Activated CD8-positive, alpha-beta memory T cell treated with anti-CD3 and anti-CD28 coated beads for 48 hours (primary cell): ENCODE measurements at places on chromosomes 12 and 14.

DNA sequence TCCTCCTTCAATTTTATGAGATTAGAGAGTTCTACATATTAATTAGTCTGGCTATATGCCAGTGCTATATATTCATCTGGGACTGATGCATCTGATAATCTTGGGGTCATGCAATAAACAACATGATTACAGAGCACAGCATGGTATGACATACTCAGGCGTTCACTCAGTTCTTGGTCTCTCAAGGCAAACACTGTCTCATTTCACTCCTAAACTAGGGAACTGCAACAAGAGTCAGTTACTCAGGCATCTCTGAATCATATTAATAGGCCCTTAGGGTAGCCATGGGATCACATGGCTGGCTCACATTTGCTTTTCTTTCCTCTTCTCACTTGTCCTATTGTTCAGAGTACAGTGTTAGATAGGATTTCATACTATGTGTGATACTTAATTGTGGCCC, 91.8 kb upstream of the TMEM260 start:
- DNase-seq, result no peak

- no peak for DNase-seq
Observed at GRCh38 chr12:89364058-89364457, 11.8 kb upstream of the DUSP6 start.

- DNase-seq, result no peak
Observed at GRCh38 chr12:117159674-117160073, 30.6 kb downstream of the FBXO21 start.

DNA sequence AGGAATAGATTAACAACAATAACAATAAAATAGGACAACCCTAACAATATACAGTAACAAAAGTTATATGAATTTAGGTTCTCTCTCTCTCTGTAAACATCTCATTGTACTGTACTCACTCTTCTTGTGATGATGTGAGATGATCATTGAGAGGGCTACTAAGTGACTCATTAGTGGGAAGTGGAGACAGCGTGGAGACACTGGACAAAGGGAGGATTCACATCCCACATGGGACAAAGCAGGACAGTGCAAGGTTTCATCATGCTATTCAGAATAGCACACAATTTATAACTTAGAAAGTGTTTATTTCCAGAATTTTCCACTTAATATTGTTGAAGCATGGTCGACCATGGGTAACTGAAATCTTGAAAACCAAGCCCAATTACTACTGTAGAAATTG, 26.0 kb upstream of the SPATA7 start:
- no peak for DNase-seq

DNA sequence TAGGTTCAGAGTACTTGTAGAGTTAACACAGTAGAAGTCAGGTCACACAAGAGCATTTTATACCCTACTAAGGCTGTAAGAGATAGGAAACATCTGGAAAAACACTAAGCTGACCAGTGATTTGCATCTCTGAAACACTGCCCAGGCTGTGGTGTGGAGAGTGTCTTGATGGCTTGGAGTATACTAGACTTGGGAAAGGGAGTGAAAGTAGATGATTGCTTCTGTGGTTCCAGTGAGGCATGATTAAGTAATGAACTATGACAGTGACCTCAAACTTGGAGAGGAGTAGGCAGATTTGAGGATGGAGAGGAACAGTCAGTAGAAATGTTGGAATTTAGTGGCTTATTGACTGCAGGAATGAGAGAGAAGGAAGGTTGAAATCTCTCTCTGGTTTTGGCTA, 201.2 kb downstream of the FLRT2 start:
- DNase-seq, result no peak

GRCh38 chr12:121390856-121391255, 9.1 kb upstream of the RNF34 start:
- DNase-seq, result no peak

- peak; percentile 83 for DNase-seq
Observed at GRCh38 chr14:75985618-75986438, at the start of gene IFT43. Gene IFT43, plus strand, starts transcription at chr14:75985763. Its CDS starts 24 bp downstream, at chr14:75985787.

DNA sequence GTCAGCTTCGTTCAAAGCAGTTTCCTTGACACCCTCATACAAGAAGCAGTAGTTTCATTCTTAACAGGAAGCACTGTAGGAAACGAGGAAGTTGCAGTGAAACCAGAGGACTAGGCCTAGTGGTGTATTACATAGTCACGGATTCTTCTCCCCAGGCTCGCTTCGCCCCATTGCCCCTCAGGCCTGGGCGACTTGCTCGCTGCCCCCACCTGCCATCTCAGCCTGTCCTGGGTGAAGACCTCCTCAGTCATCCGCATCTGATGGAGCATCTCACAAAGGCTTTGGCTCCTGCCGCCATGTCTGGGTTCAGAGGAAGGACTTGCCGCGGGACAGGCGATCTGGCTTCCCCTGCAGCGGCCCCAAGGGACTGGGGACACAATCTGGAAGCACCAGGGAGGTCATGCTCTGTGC, 93.5 kb downstream of the LMNTD1 start:
- no peak for DNase-seq

GRCh38 chr12:68420225-68421010, 88.3 kb upstream of the MDM1 start:
- DNase-seq, result no peak

DNA sequence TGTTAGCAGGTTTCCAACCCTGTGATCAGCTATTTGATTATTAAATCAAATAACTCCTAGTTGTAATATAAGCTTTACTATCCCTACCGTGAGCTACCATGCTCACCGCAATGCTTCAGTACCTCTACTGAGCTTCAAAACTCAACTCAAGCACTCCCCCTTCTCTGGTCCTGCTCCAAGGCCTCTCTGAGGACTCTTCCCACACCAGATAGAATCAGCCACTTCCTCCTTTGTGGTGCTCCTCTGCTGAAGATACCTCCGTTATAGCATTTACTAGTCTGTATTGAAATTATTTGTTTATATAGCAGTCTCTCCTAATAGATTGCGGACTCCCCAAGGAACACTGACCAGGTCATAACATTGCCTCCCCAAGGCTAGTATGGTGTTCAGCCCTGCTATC, 17.5 kb downstream of the AREL1 start:
- DNase-seq, result no peak

DNA sequence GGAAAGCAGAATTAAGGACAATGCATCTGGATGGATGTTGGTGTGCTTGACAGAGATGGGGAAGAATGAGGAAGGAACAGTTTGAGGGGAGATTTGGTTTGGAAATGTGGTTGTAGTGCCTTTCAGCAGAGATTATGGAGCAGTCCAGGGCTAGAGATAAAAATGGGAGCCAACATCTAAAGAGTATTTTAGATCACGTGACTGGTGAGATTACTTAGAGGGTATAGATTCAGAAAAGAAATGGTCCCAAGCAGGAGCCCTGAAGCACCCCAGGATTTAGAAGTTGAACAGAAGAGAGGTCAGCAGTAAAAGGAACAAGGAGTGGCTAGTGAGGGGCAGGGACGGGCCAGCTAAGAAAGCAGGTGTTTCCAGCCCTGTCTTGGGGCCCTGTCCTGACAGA, 29.6 kb downstream of the ZNF664 start:
- no peak for DNase-seq

DNA sequence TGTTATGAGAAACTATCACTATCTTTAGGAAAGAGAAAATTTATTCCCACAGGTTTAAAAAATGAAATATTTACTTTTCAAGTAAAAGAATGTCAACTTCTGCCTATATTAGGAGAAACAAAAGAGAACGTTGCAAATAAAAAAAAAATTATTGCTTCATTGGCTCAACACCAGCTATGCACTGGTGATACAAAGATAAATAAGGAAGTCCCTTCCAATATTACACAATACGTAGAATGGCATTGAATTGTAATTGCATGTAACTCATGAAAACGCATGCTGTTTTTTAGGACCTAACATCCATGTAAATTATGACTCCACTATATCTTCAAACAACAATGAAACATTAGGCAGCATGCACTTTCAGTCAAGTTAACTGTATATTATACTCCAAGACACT, 56.4 kb upstream of the RERGL start:
- no peak for DNase-seq

DNA sequence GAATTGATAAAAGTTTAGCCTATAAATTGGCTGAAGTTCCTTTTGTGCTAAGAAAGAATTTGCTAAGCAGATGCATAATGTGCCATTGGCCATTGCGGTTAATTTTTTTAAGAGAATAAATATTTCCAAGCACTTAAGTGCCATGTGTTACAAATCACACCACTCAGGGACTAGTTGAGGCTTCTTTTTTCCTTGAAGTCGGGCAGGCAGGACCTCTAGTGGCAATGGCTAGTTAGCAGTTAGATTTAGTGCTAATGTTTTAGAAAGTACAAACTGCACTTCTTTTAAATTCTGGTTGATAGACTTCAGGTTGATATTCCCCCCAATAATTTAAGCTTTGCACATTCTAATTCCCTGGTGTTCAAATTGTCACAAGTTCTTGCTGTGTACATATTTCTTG, 294.3 kb downstream of the APAF1 start:
- no peak for DNase-seq

GRCh38 chr12:2286461-2287131, 233.8 kb downstream of the CACNA1C start:
- DNase-seq, result no peak

DNA sequence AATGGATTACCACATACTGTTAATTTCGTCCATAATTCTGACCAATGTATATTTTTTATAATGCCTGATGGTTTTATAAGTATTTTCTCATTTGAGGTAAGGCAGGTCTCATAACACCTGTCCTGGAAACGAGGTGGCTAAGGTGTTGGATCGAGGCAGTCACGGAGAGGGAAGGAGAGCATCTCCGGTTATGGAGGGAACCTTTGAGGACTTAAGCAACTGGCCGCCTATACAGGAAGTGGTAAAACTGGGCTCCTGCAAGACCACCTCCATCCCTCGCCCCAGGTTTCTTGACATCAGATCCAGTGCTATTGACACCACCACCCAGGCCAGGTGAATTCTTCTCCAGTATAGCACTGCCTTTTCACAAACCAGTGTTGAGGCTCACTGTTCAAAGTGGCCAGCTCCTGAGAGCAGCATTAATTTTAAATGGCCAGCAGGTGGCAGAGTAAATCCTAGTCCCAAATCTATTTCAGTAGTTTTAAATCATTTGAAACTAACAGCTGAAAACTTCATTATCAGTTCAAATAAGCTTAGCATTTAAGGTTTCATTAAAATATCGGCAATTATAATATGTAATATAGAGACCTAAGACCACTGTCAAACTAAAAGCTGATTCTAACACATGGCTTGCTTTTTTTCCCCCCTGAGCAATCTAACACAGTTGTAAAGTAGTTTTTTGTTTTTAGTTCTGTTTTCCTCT, 100.8 kb downstream of the PPM1A start:
- DNase-seq, result no peak
